ENCODE measurements at places on chromosomes 3 and 15.

GRCh38 chr15:76185716-76186115, 125.6 kb downstream of the ETFA start:
- peak; percentile 34 for DNase-seq

GRCh38 chr3:183533412-183534132, 21.9 kb downstream of the KLHL6 start:
- no peak for DNase-seq

GRCh38 chr3:45225465-45226205, 452 bp downstream of the TMEM158 start:
- DNase-seq, result no peak

- no peak for DNase-seq
These were observed 708 bp downstream of the SEC22A start for GRCh38 chr3:123202451-123202850.

- DNase-seq, result no peak
These were observed 707.7 kb downstream of the GRM7 start for GRCh38 chr3:7568526-7569184.

DNA sequence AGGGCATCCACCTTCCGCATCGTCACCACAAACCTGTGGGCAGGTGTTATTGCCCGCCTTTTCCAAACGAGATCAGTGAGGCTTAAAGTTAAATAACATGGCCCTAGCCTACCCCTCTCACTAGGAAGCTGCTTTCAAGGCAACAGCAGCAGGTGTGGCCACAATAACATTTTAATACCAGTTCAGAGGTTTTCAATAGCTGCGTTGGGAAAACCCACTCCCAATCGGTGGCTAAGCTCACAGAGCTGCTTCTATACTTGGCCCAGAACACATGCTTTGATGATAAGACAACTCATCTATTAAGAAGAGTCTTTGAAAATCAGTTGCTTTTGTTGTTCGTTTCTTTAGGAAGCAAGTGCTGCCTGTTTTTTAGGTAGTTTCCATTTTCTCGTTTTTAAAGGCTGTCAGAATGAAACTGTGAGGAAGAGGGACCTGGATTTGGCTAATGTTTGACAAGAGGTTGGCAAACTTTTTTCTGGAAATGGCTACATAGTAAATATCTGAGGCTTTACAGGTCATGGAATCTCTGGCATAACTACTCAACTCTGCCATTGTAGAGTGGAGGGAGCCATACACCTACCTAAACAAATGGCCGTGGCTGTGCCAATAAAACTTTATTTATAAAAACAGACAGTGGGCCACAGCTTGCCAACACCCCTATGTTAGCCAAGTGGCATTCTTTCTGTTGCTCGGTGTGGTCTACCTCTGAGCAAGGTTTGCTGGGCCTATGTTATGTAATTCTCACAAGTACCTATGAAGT, 179.6 kb downstream of the FEZF2 start:
- no peak for DNase-seq

GRCh38 chr3:152443212-152444023, 174.7 kb downstream of the MBNL1 start:
- DNase-seq, result no peak

All from fibroblast of skin of left biceps (primary cell).